Heart left ventricle (tissue), 16 donors: ENCODE measurements at places on chromosomes 3 and 15.

- no peak for DNase-seq
Observed at GRCh38 chr3:193481436-193481835, 73.3 kb downstream of the ATP13A4 start.

- no peak for DNase-seq
Observed at GRCh38 chr3:53571264-53571663, 76.9 kb downstream of the CACNA1D start.

DNA sequence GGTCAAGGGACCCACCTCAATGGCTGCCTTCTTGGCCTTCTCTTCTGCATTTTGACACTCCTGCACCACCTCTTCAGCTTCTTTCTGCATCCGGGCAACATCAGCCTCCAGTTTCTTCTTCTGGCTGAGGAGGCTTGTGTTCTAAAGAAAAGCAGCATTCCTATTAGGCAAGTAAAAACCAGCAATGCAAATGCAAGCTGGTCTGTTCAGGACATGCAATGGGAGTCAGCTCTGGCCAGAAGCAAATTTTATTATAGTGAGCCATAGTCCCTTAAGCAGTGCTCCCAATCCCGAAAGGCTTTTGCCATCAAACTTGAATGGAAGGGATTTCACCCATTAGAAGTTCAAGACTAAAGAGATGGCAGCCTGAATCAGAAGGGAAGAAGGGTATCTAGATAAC is 97.7 kb downstream of the HHLA2 start:
- DNase-seq, result no peak

GRCh38 chr15:66859688-66860253 is 157.7 kb downstream of the SMAD6 start:
- peak; percentile 2 for DNase-seq

GRCh38 chr3:71226565-71227269 is 356.8 kb downstream of the FOXP1 start:
- peak; percentile 69 for DNase-seq

DNA sequence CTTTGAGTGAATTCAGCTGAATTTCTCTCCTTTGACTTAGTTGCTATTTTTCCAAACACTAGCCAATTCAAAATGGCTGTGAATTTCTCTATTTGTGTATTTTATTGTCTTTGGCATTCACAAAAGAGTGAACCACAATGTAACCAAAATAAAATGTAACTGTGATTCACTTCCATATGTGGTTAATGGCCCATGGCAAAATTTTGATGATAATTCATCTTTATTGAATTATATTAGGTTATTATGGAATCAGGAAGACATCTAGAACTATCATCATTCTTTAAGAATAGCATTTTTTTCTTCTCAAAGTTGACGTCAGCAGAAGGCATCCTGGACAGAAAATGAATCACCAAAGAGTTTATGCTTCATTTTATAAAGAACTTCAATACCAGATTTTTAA is 705.3 kb upstream of the NAALADL2 start:
- DNase-seq, result no peak

- no peak for DNase-seq
Observed at GRCh38 chr3:123521179-123521969, 63.5 kb downstream of the HACD2 start.
